Activated CD4-positive, alpha-beta T cell treated with anti-CD3 and anti-CD28 coated beads, Interleukin-2, amount 10 ng/mL, durations not matched to agents 24 days and 14 days (primary cell): ENCODE measurements at places on chromosomes 2 and 18.

DNA sequence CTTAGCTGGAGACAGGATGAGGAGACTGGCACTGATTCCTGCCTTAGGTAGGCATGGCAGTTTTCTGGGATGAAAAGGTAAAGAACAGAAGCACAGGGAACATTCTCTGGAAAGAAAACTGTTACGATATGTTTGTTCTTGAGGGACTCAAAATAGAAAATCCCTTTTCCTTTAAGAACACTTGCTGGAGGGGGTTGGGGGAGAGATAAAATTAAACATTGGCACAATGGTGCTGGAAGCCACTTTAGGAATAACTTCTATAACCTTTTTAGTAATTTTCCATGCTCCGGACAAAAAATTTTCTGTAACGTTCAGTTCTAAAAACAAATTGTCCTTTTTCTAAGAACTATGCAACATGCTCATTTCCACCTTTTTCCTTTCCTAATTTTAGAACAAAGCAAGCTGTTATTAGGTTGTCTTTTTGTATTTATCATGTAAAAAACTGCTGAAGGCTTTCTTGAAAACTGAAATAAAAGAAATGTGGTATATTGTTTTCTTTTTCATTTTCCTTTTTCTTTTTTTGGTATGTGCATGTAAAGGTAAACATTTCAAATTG is 343.8 kb downstream of the EPHA4 start:
- DNase-seq = no peak

DNA sequence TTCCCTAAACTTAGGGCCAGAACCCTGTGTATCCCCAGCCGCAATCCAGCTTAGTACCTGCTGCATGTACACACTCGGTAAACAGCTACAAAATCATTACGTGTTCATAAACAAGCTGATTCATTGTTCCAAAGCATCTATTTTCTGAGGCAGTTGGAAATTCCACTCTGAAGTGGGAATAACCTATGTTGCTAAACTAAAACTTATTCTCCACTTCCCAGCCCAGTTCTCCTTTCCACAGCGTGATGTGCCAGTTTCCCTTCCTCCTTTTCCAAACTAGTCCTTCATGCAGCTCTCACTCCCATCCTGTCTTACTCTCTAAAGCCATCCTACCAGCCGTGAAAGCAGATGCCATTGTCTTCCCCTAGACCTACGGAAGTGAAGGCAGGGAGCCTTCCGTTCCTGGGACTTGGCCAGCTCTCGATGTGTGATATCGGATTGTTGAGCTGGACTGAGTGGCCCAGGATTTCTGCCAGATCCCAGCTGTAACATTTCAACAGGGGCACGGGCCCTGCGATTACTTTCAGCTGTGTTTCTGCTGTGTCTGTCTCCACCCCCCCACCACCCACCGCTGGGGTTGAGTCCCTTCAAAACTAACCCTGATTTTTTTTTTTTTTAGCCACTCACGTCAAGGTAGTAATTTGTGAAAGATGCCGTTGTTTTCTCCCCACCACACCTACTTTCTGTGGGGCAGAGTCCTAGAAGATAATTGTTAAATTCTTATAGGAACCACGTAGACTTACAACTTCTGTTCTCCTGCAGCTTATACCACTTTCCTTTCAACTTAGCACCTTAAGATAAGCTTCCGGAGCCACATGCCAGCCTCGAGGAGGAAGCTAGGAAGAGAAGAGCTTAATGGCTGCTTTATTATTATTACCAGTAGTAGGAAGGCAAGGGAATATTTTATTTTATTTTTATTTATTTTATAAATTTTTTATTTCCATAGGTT is 100.9 kb downstream of the CRIM1 start:
- no peak for DNase-seq

- DNase-seq = no peak
Observed at GRCh38 chr2:235588750-235589149, 94.9 kb downstream of the AGAP1 start.

DNA sequence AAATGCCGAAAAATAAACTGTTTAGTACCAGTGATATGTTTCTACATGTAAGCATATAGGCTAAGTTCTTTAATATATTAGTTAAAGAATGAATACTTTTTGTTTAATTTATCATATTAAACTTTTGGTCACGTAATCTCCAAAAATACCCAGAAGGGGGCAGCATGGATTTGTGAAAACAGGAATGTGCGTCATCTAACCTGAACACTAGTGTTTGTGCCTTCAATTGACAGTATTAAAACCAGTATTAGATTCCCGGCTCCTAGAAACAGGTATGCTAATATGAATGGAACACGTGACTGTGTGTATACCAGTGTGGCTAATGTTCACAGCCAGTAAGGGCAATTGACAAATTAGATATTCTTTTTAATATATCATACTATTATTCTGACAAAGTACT is 51.8 kb downstream of the WDR7 start:
- peak; percentile 72 for DNase-seq

DNA sequence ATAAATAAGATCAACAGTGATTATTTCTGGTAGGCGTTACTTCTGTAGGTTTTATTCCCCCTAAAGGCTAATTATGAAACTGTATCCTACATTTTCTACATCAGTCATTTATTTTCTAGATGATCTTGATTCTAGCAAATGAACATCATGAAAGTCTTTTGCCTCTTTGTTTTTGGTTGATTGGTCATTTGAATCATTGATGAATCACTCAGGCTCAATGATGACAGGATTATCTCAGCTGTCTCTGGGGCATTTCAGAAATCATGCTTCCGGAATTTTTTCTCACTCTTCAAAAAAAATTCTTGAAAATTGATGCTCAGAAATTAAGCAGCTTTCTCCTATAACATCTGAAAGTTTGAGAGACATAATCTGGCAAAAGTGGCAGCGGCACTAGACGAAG is 298.9 kb upstream of the TCF4 start:
- no peak for DNase-seq
